ENCODE measurements at places on chromosomes 4 and X. TPM values are rescaled to one million over a fixed set of nuclear protein-coding genes. Genes with fewer than 3 reads are reported as not detected.

DNA sequence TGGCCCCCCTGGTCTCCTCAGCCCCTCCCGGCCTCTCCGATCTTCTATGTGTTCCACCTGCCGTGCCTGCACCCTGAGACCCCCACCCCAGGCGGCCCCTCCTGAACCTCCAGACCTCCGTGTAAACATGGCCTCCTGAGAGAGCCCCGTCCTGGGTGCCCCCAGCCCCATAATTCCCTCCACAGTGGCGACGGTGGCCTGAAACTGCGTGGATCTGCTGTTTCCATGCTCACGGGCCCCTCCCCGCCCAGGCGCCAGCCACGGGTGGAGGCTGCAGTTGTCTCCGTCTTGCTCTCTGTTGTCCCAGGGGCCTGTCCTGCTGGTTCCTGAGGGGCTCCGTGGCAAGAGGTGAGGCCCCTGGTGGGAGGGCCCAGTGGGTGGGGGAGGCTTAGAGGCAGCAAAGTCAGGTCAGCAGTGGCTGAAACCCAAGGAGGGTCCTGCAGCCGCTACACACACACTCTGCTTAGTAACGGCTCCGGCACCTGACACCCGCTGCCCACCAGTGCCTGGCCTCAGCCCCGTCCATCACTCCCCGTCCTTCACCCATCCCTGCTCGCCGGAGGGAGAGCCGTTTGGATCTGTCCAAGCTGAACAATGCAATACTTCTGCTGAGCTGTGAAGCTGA, 75.8 kb downstream of the FAM53A start:
- DNase-seq: no peak

GRCh38 chr4:127629371-127629770, 3.4 kb upstream of the INTU start:
- DNase-seq: no peak

Gene PAPSS1
- total RNA-seq: 22.3 TPM

DNA sequence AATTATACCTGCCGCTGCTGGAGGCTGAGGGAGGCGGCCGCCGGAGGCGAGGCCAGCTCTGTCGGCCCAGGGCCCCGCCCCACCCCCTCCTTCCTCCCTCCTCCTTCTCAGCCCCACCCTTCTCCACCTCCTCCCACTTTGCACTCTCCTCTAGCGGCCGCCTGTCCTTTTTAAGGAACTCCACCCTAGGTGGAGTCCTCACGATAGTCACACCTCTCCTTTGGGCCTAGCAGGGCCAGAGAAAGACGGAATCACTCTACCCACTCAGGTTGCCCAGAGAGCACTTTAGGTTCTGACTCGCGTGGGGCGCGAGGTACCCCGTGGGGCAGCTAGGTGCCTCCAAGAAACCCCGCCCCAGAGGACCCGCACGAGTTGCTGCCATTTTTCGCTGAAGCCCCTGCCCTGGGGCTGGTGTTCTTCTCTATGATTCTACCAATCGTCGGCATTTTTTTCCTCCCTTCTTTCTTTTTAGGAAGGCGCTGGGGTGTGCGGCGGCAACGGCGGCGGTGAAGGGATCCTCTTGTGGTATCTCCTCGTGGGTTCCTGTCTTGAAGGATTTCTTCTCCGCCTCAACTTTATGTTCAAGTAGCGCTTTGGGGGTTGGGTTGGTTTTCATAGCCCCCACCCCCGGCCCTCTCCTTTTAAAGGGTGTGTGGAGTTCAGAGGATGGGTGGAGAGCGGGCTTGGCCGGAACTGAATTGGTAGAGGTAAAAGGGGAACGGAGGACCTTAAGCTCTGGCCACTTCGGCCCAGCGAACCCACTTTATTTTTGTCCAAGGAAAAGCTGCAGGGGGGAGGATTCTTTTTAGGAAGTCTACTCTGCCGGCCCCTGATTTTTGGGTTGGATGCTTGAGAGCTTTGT, at the start of gene KLF8:
KLF8 (plus strand) TSS at position 136 of the 862 bp plus-strand sequence. CDS start 979 bp downstream, outside the sequence.
- peak; percentile 58 for DNase-seq

DNA sequence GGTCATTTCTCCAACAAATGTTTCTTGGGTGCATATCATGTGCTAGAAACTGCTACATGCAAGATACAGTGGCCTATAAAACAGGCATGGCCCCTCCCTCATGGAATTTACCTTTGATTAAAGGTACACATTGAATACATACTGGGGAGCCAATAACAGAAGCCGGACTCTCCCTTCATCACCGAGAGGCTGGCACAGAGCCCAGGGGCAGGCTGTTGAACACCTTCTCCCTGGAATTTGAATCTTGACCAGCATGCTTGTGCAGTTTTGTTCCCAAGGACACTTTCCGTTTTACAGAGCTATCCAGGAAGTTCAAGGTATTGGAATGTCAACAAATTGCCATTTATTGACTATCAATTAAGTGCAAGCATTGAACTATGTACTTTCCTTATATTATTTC, 33.2 kb downstream of the PPARGC1A start:
- peak; percentile 90 for DNase-seq

Gene CSAG2
- total RNA-seq: not detected

GRCh38 chrX:10769195-10769594, 148.8 kb upstream of the MID1 start:
- no peak for DNase-seq

GRCh38 chrX:125003746-125004446, 315.8 kb upstream of the TEX13C start:
- DNase-seq: no peak

GRCh38 chrX:72247206-72247942, 8.5 kb upstream of the ERCC6L start:
- peak; percentile 76 for DNase-seq

- no peak for DNase-seq
Measured at GRCh38 chr4:110865611-110866259, 242.9 kb upstream of the PITX2 start.

Gene SYP
- not detected for total RNA-seq

Gene MTTP
- 394 TPM for total RNA-seq

DNA sequence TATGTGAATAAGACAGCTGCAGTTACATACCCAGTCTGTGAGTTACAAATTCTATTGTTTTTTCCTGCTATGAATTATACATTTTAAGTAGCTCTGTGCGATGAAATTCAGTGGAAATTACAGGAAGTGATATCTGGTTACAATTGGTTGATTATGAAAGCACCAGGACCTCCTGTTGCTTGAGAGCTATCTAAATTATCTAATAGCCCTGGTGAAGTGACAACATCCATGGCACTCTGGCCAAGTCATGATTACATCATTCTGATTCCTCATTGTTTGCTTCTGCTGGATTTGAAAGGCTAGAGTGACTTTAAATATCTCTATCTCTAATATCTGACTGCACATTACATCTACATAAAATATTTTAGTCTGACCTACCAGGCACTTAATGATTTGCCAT, 515.0 kb downstream of the CFAP47 start:
- DNase-seq: no peak

Gene PLAC8
- 36.3 TPM for total RNA-seq

GRCh38 chrX:45424326-45424725, 223.7 kb upstream of the DIPK2B start:
- DNase-seq: no peak

GRCh38 chrX:124592744-124593143, 246.4 kb downstream of the SH2D1A start:
- DNase-seq: no peak

Gene SSX2
- total RNA-seq: not detected

GRCh38 chr4:76896048-76896447, 1.9 kb downstream of the SOWAHB start:
- no peak for DNase-seq

- DNase-seq: no peak
Measured at GRCh38 chr4:97152149-97152548, 991.1 kb downstream of the STPG2 start.

- DNase-seq: peak; percentile 63
Measured at GRCh38 chr4:83323136-83323535, 11.5 kb downstream of the HPSE start.

DNA sequence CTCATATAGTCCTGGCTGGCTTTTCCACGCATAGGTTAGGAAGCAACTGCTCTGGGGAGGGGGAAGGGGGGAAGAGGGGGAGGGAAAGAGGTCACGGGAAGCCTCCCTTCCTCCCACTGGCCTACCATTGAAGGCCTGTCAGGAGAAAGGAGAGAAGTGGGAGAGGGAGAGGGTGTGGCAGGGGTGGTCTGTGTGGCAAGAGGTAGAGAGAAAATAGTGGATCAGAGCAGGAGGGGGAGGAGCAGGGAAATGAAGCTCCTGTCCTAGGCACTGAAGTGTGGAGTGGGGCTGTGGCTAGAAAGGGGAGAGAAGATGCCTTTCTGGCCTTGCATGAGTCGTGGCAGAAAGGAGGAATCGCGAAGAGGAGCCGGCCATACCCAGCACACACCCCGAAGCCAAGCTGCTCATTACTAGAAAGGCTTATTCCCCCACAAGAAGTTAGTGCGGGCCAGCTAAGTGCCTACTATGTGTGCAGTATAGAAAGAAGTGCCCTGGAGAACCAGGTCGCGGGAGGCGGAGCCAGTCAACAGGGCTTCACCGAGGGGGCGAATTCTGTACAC, 1.1 kb upstream of the TMEM164 start:
- DNase-seq: no peak

Gene CA5B
- 7.4 TPM for total RNA-seq

GRCh38 chrX:118976599-118977340, 2.4 kb downstream of the LONRF3 start:
- DNase-seq: peak; percentile 85

- no peak for DNase-seq
Measured at GRCh38 chr4:10102474-10103332, 13.9 kb downstream of the WDR1 start.

Gene USP26
- total RNA-seq: not detected

Gene CENPVL3
- total RNA-seq: not detected
